ENCODE measurements at places on chromosomes 12 and 14.

GRCh38 chr14:68137704-68138619 is 318.4 kb downstream of the RAD51B start:
- peak; percentile 94 for DNase-seq

DNA sequence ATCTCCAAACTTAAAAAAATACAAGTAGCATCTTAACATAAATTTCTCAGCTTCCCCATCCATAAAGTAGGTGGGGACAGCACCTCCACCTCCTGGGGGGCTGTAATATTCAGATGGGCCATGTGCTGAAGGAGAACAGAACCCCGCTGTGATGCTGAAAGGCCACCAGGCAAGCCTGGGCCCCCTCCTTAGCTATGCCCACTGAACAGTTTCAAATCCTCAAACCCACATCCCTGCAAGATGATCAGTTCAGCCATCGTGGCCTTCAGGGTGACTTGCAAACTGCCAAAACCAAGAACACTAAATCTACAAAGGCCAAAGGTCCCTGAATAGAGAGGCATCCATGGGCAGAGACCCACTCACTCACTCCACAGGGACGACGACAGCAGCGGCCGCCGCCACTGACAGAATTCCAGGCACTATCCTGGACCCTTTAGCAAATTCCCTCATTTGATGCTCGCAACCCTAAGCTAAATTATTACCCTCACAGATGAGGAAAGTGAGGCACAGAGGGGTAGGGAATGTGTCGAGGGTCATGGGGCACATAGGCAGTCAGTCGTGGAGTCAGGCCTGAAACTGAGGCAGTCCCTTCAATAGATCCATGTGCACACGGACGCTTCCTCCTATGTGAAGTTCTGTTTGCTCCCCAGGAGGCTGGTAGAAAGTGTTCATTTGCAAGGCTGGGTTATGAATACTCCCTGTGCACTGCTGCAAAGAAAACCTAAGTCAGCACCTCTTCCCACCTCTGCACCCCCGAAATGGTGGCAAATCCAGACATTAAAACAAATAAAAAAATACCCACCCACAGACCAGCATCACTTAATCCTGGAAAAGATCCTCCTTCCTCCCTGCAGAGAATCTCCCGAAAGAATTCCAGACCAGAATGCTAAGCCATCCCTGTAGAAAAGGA is 5.9 kb downstream of the ITPK1 start:
- no peak for DNase-seq

- DNase-seq: no peak
Observed at GRCh38 chr14:78721756-78722480, 551.7 kb downstream of the NRXN3 start.

- DNase-seq: peak; percentile 95
Observed at GRCh38 chr12:7092229-7092985, at the start of gene C1R. TSS of gene C1R (minus strand) at chr12:7092445. CDS start at chr12:7092388, 57 bp downstream.

GRCh38 chr12:12960639-12961209 is 8.8 kb upstream of the GPRC5D start:
- DNase-seq: no peak

DNA sequence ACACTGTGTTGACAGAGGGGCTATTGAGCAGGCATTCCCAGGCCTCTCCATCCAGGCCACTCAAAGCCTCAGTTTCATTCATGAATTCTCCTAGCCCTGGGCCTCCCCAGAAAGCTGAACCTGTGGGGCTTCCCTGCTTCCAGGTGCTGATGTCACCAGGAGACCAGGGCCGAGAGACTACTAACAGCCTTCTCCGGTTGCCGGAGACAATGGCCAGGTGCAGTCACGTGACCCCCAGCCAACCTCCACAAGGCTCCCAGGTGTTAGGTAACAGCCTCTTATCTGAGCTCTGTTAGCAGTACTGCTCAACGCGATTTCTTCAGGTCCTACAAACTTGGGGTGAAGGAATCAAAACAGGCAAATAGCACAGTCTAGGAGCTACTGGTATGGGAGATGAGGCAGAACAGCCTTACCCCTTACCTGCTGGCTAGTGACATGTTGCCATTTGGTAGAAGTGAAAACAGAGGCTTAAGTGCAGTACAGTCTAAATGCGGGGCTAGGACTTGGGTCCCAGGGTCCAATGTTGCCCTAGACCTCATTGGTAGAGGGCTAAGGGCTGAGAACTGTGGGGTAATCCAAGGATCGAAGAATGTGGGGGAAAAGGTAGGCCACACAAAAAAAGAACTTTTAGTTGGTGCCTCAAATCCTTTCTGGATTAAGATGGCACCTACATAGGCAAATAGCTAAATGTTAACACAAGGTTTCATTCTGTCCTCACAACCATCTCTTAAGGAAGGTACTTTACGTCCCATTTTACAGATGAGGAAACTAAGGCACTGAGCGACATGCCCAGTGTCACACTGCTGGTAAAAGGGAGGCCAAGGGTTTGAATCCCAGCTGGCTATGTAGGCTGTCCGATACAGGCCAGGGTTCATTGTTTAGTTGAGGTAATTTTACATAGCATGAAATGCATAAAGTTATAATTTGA is 3.8 kb downstream of the CCDC88C start:
- no peak for DNase-seq

- DNase-seq: no peak
Observed at GRCh38 chr12:126198966-126199692, 1133.9 kb downstream of the AACS start.

GRCh38 chr12:64006211-64006825 is 161.8 kb downstream of the SRGAP1 start:
- DNase-seq: peak; percentile 80
